H4 (cell line): ENCODE measurements at places on chromosomes 1 and 21. TPM values are rescaled to one million over a fixed set of nuclear protein-coding genes. Genes with fewer than 3 reads are reported as not detected.

TOR1AIP1 gene
- total RNA-seq = 28.4 and 38.6 TPM in 2 replicates

ATP6V1G3 gene
- not detected in 2 replicates for total RNA-seq

TGFB2 gene
- 14.7 and 18.7 TPM in 2 replicates for total RNA-seq

IGSF3 gene
- 10.7 and 10.8 TPM in 2 replicates for total RNA-seq
